ENCODE measurements at places on chromosomes 16 and 17.

DNA sequence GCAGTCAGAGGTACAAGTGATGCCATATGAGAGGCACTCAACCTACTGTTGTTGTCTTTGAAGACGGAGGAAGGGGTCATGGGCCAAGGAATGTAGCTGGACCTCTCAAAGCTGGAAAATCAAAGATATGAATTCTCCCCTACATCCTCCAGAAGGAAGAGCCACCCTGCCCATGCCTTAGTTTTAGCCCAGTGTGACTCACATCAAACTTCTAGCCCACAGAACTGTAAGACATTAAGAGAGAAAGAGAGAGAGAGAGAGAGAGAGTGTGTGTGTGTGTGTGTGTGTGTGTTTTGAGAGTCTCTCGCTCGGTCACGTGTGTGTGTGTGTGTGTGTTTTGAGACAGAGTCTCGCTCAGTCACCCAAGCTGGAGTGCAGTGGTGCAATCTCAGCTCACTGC lies 87.1 kb downstream of the STX8 start:
- no peak for DNase-seq

DNA sequence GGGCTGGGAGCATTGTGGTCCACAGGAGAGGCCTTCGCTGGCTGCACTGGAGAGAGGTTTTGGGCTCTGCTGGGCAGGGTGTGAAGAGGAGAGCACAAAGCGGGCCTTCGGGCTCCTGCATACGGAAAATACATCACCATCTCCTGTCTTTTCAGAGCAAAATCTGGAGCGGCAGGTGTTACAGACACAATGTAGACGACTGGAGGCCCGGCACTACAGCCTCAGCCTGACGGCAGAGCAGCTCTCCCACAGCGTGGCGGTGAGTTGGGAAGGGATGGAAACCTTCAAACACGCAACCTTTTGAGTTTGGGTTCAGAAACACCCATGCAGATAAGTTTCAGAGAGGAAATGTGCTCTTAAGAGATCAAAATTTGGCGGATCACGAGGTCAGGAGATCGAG lies 17.9 kb downstream of the GINS2 start:
- DNase-seq, result no peak

DNA sequence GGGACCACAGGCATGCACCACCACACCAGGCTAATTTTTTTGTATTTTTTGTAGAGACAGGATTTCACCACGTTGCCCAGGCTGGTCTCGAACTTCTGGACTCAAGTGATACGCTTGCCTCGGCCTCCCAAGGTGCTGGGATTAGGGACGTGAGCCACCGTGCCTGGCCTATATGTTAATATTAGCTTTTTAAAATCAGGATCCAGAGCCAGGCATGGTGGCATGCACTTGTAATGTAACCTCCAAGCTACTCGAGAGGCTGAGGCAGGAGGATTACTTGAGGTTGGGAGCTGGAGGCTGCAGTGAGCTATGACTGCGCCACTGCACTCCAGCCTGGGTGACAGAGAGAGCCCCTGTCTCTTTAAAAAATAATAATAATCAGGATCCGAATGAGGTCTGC lies 8.5 kb upstream of the ADCY7 start:
- no peak for DNase-seq

GRCh38 chr16:77859493-77860232 lies 71.3 kb downstream of the VAT1L start:
- DNase-seq, result no peak

- no peak for DNase-seq
Measured at GRCh38 chr16:56691885-56692284, 9.6 kb downstream of the MT1X start.

GRCh38 chr16:561957-562938 lies 2.1 kb downstream of the PRR35 start:
- DNase-seq, result no peak

All from CD4-positive, alpha-beta T cell treated with Interleukin-10 for 1 hour (primary cell).